ENCODE measurements at places on chromosomes 6 and 20.

- DNase-seq, result peak; percentile 64
These were observed 8.7 kb downstream of the MMP24OS start for GRCh38 chr20:35269055-35269781.

GRCh38 chr6:46549155-46549554 lies 57.9 kb upstream of the RCAN2 start:
- peak; percentile 5 for DNase-seq

- DNase-seq, result no peak
These were observed 97.1 kb upstream of the FAM8A1 start for GRCh38 chr6:17503051-17503450.

DNA sequence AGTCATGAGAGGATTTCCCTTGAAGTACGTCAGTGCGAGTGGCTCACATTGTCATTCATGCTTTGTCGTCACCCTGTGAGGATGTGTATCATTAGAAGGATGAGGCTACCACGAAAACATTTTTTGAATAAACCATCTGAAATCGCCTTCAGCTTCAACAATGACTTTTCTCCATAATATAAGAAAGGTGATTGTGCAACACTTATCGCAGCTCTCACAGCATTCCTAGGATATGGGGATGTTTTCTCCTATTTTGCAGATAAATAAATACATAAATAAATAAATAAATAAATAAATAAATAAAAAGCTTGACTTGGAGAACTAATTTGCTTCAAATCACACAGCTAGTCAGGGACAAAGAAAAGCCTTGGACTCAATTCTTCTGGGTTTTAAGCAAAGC lies 326.5 kb downstream of the FOXA2 start:
- DNase-seq, result no peak

- DNase-seq, result no peak
These were observed 670.0 kb downstream of the DHX35 start for GRCh38 chr20:39632176-39632575.

DNA sequence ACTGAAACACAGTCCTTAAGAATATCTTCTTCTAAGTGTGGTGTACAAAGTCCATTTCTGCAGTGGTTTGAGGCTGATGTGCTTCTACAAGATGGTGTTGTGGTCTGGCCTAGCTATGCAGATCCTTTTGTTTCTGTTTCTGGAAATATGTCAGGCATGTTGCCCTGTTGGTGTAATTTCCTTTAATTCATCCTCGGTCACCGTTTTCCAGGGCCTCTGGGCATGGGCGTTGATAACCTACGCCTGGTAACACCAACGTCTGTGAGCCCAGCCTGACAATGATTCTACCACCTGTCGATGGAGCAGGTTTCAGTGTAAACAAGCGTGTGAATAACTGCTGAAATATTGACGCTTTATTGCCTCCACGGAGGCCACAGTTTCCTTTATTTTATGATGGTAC lies 33.3 kb upstream of the AFDN start:
- peak; percentile 77 for DNase-seq

DNA sequence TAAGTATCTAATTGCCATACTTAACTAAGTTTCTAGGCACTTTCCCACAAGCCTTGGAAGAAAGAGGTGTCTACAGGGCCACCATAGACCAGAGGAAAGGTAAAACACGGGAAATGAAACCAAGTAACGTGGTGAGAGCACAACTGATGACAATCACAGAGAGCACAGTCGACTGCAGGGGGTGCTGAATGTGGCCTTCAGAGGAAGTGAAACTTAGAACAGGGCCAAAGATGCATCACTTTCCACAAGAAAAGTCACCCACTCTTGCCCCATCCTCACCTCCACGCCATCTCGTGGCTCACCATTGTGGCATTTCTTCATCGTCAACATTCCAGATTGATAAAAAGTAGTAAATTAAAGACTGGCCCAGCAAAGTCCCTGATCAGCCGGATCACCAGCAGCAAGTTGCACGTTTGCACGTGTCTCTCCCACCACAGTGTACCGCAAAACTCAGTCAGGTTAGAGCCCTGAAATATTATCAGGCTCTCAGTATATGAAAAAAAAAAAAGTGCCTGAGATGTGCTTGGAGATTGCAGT lies 31.4 kb downstream of the HIVEP2 start:
- DNase-seq, result no peak

DNA sequence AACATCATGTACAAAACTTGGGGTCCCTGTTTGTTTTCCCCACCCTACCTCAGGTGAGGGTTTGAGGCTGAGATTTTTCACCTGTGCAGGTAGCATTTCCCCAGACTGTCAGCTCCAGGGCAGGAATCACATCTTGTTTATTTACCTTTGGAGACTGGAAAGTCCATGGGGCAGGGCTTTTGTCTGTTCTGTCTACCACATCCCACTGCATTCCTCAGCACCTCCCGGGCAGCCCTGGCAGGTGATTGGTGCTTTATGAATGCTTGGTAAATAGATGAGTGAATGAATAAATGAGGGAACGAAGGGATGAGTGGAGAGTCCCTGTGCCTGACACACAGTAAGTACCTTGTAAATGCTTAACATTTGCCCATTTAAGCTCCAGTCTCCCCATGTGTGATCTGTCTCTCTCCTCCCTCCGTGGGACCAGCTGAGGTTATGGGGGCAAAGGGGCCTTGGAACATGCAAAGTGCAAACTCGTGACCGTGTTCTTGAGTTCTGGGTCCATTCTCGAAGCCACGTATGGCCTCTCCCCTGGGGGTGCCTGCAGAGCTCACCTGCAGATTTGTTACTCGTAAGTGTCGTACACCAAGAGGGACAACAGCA lies 69.7 kb upstream of the PMEPA1 start:
- DNase-seq, result peak; percentile 17

DNA sequence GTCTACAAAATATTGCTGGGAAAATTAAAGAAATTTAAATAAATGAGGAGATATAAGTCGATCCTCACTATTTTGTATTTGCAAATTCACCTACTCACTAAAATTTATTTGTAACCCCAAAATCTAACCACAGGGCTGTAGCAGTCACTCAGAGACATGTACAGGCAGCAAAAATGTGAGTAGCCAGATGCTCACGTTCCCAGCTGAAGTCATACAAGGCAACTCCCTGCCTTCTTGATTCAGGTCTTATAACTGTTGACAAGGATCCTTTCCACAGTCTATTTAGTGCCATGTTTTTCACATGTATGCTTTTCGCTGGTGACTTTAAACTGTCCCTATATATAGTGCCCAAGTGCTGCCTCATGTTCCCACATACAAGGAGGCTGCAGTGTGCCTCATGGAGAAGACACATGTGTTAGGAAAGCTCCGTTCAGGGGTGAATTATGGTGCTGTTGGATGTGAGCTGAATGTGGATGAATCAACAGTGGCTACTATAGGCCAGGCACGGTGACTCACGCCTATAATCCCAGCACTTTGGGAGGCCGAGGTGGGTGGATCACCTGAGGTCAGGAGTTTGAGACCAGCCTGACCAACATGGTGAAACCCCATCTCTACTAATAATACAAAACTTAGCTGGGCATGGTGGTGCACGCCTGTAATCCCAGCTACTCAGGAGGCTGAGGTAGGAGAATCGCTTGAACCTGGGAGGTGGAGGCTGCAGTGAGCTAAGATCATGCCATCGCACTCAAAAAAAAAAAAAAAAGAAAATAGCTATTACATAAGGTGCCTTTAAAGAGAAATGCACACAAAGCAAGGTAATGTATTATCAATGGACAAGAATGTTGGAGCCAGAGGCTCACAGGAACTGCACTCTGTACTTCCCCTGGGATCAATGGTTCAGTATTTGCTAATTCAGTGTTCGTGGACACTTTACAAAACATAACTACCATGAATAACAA lies 55.3 kb downstream of the STK35 start:
- no peak for DNase-seq

DNA sequence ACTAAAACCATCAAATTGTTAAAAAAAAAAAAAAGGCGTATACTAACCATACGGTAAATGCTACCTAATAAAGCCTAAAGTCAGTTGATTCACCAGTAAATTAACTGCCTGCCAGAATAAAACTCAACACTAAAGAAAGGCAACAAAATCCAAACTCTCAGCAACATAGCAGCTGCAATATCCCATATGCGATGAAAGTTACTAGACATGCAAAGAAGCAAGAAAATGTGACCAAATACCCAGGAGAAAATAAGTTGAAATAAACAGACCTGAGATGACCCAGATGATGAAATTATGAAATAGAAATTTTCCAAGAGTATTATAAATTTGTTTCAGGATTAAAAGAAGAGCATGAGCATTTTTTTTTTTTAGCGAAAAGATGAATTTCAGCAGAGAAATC lies 103.6 kb upstream of the EDN1 start:
- no peak for DNase-seq

GRCh38 chr6:97060254-97060653 lies 135.7 kb downstream of the KLHL32 start:
- DNase-seq, result no peak

GRCh38 chr6:21769405-21769861 lies 175.9 kb downstream of the SOX4 start:
- DNase-seq, result no peak

DNA sequence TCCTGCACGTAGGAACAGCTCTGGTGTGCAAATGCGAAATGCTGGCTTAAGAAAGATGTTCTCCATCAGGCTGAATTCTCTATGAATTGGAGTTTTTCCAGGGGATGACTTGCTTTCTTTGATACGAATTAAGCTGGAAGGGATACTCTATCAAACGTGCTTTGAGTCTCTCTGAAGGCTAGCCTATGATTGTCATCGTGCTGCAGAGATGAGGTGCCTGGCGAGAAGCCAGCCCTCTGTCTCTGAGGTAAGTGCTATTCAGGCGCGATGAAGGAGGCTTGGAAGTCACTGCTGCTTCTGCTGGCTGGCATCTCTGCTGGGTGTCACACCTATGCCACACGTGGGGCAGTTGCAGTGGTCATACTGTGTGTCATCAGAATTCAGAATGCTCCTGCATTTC lies 223.7 kb downstream of the TAF4 start:
- DNase-seq, result no peak

GRCh38 chr20:46799781-46800408 lies 90.4 kb downstream of the SLC2A10 start:
- peak; percentile 96 for DNase-seq

GRCh38 chr20:62802026-62802712 lies 2.5 kb upstream of the OGFR start:
- no peak for DNase-seq

DNA sequence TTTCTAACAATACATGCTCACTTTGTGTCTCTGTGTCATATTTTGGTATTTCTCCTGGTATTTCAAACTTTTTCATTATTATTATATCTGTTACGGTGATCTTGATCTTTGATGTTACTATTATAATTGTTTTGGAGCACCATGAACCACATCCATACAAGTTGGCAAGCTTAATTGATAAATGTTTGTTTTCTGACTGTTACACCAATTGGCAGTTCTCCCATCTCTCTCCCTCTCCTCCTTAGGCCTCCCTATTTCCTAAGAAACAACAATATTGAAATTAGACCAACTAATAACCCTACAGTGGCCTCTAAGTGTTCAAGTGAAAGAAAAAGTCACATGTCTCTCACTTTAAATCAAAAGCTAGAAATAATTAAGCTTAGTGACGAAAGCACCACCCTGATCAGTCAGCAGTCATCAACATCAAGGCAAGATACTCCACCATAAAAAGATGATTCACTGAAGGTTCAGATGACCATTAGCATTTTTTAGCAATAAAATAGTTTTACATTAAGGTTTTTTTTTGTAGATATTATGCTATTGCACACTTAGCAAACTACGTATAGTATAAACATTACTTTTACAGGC lies 61.5 kb downstream of the IBTK start:
- DNase-seq, result no peak

DNA sequence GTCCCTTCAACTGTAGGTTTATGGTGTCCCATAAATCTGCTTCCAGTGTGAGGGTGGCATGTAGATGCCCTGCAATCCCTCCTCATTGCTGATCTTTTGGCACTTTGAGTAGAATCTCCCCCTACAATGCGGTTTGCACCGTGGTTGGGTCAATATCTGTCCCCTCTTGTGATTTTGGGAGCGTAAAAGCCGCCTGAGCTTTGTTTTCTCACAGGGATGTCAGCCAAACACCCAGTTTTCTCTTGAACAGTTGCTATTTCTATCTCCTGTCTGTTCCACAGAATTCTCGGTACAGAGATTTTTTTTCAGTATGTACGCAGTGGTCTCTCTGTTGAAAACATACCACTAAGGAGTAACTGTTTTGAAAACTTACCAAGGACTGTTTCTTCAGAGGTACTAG lies 21.8 kb downstream of the CDS2 start:
- no peak for DNase-seq

DNA sequence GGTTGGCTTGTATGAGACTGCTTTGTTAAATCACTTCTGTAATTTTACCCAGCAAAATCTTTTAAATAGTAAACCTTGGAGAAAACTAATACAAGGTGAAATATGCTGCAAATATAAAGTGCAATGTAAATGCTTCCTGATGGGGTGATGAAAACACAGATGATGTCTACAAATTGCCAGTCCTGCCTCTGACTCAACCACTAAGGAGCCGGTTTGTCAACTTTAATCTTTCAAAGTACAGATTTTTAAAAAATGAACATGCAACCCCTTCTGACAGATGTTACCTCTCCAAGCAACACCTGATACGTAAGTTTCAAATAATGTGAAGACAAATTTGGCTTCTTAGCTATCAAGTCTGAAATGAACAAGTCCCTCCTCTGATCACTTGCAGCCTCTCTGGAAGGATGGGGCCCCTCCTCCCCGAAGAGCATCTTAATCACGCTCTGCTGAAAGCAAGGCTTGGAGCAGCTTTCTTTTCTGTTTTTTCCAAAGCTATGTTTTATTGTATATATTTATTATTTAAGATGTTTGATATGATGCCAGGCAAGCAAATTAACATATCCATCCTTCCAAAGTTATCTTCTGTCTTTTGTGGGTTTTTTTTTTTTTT lies 196.0 kb downstream of the MYLK4 start:
- DNase-seq, result no peak

- no peak for DNase-seq
These were observed 273.6 kb downstream of the ADGB start for GRCh38 chr6:146872426-146872785.
